ENCODE measurements at places on chromosomes 2 and 18. TPM values are rescaled to one million over a fixed set of nuclear protein-coding genes. Genes with fewer than 3 reads are reported as not detected.

DNA sequence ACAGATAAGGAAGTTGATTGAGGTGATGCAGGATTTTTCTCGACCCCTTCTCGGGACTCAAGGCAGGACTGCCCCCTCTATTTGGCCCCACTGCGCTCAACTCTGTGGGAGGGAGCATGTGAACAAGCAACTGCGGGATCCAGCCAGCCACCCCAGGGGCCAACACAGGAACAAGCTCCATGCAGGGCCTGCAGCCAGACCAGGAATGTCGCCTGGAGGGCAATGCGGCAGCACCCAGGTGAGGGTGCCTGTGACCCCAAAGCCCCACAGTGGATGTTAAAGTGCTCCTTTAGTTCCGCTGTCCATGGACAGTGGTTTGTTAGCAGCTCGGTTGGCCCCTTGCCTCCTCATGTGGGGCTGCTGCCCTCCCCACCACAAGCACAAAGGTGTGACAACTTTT lies 57.1 kb downstream of the HRH4 start:
- no peak for DNase-seq

DNA sequence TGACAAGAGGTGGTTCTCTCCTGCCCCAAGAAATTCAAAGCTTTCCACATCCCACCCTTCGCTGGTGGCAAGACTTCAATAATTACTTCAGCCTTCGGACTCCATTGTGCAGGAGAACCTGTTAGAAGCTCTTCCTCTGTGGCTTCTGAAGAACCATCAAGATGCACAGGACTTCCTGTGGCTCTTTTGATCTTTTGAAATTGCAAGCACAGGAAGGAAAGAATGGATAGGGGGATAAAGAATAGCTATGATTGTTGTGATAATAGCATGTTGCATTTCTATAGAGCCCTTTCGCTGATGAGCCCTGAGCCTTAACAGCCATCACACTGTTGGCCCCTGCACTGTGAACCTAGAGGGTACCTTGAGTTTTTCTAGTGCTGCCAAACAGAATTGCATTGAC lies 7.4 kb downstream of the EPAS1 start:
- no peak for DNase-seq

DNA sequence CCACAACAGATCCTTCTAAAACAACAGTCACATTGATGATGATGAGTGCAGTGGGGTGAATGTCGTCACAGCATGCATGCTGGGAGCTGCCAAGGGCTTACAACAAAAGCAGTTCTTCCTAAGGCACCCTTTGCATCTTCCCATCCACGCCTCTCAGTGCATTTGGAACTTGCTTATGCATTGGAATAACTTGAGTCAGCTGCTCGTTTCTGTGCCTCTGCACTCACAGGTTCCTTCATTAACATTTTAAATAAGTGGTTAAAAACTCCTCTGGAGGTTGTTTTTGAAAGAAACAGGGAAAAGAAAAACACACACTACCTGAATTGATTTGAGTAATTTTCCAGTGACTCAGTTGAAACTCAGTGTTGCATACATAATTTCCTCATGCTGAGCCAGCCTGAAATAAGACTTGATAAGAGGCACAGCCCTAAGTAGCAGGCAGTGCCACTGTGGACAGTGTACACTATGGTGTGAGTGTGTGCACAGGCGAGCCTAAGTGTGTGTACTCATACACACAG lies 46.8 kb upstream of the TRIM43B start:
- DNase-seq: no peak

DNA sequence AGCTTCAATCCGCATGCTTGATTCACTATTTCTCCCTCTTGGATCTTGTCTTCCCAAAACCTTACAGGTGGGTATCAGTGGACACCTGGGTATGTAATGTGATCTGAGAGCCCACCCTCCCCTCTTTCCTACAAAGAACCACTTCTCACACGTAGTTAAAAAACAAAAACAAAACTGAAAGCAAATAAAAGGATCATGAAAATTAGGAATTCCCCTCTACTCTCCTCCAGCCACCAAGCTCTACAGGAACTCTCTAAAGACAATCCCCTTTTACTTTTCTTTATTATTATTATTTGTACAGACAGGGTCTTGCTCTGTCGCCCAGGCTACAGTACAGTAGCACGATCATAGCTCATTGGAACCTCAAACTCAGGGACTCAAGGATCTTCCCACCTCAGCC lies 40.8 kb upstream of the MYO1B start:
- no peak for DNase-seq

DNA sequence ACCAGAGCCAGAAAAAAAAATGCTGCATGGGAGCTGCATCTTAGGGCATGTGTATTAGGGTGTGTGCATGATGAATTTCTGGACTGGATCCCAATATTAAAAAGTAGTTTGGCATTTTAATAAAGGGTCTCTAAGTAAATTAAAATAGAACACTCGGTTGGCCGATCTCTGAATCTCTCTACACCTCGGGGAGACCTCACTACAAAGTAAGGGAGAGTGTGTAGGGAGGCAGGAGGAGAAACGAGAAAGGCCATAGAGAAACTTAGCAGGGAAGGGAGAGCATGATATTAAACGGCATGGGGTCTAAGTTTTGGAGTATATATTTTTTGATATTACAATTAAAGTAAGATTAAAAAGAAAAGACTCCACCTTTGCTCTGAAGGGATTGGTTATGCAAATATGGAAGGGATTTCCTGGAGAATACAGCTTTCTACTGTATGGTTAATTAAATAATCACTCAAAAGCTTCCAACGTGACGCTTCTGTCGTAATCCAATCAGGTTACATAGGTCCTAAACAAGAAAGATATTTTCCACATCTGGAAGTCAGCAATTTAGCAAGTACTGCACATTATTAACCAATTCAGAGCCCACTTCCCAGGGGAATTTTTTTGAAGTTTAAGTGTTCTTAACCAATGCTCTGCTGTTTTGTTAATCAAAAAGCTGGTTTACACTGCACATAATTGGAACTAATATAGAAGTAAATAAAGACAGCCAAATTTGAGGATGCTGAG lies 1.0 kb upstream of the ZEB2 start:
- peak; percentile 32 for DNase-seq

GRCh38 chr2:150482111-150482510 lies 5.4 kb downstream of the RND3 start:
- no peak for DNase-seq

GRCh38 chr18:3579701-3580100 lies 129.7 kb downstream of the TGIF1 start:
- no peak for DNase-seq

GRCh38 chr18:63850020-63850419 lies 37.5 kb upstream of the SERPINB2 start:
- no peak for DNase-seq

DNA sequence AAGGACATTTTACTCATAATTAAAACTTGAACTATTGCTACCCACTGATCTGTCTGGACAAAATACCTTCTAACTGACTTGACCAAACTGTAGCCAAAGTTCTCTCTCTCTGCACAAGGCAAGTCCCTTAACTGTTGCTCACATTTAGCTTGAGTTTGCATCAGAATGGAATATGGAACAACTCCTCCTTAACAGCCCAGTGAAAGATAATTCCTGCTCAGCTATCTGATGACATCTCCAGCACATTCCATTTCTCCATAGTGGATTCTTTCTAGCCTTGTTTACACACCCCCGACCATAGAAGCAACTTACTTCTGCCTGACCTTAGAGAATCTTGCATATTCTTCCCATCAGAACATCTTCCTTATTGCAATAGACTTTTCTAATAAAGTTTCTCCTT lies 317.2 kb upstream of the CDH2 start:
- no peak for DNase-seq

SLC11A1 gene
- total RNA-seq: 7.3 TPM

TRIM43B gene
- total RNA-seq: not detected

ACVR1C gene
- total RNA-seq: 6.6 TPM

RGPD5 gene
- total RNA-seq: 25.7 TPM
